Heart left ventricle (tissue), 16 donors: ENCODE measurements at places on chromosomes 4 and X.

DNA sequence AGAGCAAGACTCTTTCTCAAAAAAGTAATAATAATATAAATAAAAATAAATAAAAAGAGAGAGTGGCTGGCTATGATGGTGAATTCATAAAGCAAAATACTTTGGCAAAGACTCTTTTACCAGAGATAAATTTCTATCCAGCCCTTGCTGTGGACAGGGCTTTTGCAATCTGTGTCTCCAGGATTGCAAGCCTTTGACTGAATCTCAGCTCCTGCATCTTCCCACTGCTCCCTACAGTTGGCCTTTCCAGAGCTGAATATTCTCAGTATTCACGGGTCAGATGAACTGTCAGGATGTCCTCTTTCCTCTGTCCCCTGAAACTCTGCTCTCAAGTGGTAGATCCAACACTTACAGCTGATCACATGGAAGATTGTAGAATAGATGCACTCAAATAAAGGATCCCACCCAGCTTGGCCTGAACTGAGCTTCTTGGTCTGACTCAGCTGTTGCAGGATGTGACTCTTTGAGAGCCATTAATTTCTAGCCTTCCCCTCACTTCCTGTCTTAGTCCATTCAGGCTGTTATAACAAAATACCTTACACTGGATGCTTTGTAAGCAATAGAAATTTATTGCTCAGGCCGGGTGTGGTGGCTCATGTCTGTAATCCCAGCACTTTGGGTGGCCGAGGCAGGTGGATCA lies 123.4 kb upstream of the GUCY1A1 start:
- DNase-seq, result no peak

GRCh38 chrX:19659929-19660328 lies 144.6 kb upstream of the MAP3K15 start:
- no peak for DNase-seq

DNA sequence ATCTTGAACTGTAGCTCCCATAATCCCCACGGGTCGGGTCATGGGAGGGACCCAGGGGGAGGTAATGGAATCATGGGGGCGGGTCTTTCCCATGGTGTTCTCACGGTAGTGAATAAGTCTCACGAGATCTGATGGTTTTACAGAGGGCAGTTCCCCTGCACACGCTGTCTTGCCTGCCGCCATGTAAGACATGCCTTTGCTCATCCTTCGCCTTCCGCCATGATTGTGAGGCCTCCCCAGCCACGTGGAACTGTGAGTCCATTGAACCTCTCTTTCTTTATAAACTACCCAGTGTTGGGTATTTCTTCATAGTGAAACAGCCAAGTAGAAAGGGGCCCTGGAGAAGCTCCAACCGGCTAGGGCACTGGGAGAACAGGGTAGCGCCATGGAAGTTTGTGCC lies 12.3 kb downstream of the CTAG1A start:
- DNase-seq, result no peak

DNA sequence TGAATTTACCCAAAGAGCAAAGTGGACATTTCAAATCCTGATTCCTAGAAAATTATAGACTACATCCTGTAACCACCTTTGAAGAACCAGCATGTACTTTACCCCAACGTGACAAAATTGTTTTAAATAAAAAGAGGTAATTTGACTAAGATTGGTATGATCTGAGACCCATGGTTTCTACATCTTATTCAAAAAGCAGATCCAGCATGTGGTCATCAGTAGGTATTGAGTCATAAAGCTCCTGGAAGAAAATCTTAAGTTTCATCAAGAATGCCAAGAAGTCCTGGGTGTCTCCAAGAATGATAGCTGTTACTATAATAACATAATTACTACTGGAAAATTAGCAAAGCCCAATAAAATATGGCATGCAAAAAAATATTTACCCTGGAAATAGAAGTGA lies 61.8 kb downstream of the NFKB1 start:
- DNase-seq, result no peak

DNA sequence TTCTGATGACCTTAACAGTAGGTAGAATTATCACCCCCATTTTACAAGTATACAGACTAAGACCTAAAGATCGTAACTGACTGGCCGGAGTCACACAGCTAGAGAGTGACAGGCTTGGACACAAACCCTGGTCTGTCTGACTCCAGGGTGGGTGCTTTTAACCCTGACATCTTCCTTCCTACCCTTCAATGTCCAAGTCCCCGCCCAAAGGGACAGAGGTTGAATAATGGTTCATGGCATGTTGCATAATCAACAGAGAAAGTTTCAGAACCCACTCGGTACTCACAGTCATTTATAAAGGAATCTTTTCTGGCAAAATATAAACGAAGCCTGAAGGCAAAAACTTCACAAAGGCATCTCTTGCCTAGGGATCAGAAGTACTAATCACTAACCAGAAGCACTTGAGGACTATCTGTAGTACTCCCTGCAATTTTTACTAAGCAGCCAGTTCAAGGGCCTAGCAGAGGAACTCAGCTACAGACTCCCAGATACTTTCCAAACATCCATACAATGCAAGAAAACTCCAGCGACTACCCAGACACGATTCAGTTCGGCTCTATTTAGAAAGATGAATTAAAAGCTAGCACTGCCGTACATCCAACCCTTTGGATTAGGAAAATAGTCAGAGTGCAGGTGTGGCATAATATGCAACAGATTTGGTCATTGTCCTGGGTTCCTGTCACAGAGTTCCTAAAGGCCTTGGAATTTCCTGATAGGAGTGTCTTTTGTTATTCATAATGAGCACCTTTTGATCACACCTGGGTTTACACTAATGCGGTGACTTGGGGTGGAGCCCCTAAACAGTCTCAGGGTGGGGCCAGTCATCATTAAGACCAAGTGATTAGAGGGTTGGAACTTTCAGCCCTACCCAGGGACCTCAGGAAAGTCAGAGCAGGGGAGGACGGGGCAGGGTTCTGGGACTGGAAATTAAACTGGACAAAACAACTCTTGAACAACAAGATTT lies 44.0 kb downstream of the RELL1 start:
- no peak for DNase-seq

DNA sequence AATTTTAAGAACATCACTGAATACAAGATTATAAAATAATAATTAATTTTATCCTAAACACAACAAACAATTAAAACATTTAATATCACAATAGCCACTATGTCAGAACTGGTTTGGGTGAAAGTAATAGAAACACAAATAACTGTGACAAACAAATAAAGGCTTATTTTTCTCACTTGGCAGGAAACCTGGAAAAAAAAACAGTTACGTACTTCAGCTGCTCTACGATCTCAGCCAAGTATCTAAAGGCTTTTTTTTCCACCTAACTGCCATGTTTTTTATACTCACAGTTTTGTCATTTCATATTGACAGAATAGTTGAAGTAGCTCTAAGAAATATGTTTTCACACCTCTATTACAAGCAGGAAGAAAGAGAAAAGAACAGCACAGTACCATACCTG lies 284.8 kb upstream of the INTU start:
- no peak for DNase-seq
